Stimulated activated naive B cell treated with anti-CD40 and anti-IgM and Interleukin-4, amounts not matched to agents 10 μg/mL and 1 μg/mL and 100 μg/mL, for 72 hours (primary cell): ENCODE measurements at places on chromosomes 16 and 17.

DNA sequence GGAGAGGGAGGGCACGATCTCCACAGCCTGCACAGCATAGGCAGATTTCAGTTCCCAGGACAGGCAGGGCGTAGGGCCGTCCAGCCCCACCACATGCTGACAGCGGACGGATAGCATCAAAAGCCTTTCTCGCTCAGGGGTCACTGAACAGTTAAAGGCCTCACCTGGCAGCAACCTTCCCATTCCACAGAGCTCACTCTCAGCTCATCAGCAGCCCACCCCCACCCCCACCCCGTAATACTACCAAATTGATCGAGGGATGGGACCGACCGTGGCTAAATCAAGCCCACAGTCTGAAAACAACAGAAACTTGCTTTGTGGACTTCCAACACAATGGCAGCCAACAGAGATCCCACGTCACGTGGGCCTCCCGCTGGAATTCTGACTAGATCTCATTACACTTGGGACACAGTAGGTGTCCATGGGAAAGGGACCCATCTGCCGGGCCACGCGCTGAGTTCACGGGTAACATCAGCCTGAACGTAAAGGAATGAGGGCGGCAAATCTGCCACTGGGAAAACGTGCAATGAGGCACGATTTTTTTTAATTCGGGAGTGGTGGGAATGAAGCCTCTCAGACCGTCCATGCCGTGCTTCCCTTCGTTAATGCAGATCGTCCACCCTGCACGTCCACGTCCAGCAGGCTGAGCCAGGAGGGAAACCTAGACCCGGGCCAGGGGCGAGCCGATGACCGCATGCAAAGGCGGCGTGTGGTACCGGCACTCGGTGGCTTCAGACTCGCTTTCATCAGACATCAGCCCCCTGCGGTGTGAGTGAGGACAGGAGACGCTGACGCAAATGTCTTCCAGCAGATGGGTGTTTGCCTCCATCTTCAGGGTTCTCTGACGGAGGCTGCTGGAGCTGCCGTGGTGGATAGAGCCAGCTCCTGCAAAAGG is 92.1 kb downstream of the TBC1D16 start:
- no peak for DNase-seq

- DNase-seq: no peak
Observed at GRCh38 chr16:84068783-84069462, 26.3 kb upstream of the SLC38A8 start.

DNA sequence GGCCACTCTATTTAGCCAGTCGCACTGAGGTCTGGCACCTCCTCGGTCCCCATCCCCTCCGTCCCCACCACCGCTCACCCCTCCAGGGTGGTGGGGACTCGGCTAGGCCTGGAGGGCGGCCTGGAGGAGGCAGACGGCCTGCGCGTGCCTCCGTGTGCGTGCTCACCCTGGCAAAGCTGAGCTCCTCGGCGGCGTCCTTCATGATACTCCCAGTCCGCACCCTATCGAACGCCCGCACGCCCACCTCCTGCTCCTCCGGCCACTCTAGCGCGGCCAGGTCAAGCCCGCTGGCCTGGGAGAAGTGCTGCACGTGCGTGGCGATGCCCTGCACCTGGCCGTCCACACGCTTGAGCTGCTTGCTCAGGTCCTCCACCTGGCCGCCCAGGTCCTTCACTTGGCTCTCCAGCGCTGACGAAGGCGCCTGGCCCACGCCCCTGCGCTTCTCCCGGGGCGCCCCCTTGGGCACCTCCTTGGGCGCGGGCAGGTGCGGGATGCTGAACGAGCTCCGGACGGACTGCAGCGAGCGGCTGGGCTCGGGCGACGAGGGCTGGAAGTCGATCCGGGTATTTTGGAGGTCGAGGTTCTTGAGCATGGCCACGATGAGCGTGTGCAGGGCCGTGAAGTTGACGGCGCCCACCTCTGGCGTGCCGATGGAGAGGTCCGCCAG is 644 bp downstream of the QRICH2 start:
- DNase-seq: no peak

DNA sequence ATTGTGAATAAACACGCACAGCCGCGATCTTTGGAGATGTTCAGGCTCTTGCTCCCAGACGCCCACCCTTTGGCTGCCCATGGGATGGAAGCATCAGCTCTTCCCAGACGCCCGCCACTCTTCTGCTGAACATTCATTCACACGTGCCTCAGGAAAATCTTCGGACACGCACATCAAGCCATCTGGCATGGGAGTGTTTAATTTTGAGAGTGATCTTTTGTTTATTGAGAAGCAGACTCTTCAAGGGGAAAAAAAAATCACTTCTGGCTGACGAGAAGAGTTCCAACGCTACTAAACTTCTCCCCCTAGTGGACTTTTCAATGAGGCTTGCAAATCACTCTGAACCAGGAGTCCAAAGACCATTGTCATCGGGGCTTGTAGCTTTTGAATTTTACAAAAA is 62.0 kb upstream of the NUDT7 start:
- DNase-seq: no peak

DNA sequence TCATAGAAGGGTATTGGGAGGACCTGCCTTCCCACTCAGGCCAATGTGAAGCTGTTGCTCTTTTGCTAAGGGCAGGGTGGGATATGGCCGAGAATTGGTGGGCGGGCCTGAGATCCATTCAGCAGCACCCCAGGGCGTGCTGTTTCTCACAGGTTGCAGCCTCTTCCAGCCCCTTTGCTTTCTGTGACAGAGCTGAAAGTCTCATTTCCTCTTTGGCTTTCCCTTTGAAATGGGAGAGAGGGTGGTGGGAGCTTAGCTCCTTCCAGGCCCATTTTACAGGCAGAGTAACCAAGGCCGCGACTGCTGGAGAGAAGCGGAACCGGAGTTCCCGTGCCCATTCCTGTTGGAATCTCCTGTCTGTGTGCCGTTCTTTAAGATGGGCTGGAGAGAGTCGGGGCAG is 183.0 kb downstream of the RAB11FIP4 start:
- no peak for DNase-seq

DNA sequence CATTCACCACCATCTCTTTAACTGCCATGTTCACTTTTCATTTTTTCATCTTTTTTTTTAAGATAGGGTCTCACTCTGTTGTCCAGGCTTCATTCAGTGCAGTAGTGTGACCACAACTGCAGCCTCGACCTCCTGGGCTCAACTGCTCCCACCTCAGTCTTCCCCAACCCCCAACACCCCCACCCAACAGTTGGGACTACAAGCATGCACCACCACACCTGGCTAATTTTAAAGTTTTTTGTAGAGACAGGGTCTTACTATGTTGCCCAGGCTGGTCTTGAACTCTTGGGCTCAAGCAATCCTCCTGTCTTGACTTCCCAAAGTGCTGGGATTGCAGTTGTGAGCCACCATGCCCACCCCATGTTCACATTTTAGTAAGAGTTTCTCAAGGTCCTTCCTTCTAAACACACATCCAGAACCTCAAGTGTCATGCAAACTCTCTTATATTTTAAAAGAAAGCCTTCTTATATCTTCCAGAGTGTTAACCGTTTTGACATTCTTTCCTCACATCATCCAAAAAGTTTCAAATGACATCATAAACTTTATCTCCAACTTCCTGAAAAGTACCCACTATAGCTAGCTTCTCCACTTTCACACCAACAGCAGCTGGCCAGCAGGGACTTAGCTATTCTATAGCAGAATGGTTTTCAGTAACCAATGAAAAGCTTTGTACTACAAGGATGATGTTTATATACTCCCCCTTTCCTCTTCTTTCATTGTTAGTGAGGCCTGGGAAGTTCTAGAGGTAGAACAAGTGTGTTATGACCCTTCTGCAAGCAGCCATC is 49.3 kb downstream of the TRAF4 start:
- DNase-seq: no peak
